Mucosa of descending colon (tissue), 3 donors: ENCODE measurements at places on chromosomes 16 and 17.
A peak's percentile ranks its signal among the peaks of the same experiment; 100 is the strongest.

- DNase-seq = peak; percentile 73
Measured at GRCh38 chr17:38705803-38706504, 881 bp downstream of the MLLT6 start.

GRCh38 chr17:7113273-7114071, 1.1 kb downstream of the ASGR2 start:
- no peak for DNase-seq

GRCh38 chr17:56982312-56982711, 4.4 kb downstream of the SCPEP1 start:
- DNase-seq = no peak

GRCh38 chr17:77838748-77839697, 119.5 kb upstream of the TNRC6C start:
- peak; percentile 24 for DNase-seq

DNA sequence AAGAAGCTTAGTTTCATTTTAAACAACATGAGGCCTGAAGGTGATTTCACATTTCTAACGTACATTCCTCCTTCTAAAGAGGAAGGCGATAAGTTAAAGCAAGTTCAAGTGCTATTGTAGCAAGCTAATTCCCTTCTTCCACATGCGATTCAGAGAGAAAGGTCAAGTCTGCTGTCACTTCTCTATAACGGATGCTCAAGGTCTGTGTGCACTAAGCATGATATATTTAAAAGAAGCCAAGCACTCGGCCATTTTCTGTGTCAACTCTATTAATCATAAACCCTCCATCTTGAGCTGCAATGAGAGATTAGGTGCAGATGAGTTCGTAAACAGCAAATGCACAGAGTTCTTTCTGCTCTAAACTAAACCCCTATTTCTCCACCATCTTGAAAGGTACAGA, 568.8 kb upstream of the ZFHX3 start:
- no peak for DNase-seq

DNA sequence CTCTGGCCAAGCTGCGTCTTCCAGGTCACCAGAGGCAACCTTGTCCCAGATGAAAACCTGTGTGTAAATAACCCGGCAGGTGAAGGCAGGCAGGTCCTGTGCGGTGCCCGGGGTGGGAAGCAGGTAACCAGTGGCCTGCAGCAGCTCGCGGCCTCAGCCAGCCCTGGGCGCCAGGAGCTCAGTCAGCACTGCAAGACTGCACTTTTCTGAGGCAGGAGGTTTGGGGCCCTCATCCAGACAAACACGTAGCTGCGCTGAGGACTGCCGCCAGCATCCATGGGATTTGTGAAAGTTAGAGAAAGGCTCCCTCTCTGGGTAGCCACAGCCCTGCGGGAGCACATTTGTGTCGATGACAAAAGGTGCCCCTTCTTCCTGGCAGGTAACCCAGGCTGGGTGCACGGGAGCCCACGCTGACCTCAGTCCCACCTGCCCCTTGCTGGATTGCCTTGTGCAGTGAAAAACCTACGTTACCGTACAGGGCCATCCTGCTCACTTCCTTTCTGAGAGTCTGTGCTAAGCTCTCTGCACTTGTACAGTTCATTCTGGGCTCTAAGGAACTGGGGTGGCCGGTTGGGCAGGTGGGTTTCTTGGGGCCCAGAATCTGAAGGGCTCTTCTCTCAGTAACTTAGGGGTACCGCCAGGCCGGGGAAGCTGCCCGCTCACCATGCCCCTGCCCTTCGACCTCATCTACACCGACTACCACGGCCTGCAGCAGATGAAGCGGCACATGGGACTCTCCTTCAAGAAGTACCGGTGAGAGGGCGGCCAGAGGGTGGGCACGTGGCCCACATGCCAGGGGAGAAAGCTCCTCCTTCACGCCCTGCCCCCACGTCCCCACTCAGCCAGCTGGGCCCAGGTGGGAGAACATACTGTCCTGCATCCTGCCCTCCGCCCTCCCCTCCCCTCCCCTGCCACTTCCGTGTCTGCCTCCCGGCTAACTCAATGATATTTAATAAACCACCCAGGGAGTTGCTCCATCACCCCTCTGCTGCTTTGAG, 56.4 kb downstream of the MGAT5B start:
- no peak for DNase-seq

DNA sequence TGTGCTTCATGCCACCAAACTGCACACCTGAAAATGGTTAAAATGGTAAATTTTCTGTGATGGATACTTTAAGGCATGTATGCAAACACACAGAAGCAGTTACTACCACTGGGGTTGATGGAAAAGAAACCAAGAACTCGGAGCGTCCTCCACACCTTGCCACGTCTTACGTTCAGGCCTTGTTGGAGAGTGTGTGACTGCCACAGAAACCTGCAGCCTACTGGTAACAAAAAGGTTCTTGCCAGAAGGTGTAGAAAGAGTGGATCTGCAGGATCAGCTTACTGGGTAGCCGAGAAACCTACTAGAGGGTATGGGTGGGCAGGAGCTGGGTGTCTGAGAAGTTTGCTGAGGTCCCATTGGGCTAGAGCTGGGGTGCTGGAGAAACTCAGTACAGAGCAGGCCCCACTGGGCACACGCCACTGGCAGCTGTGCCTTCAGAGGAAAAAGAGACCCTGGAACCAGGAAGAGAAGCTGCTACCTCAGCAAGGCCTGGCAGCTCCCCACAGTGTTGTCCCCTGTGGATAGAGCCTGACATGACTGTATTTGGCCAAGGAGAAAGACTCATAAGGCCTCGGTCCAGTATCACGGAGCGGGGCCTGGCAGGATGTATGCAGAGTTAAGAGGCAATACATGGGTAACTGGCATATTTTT, 204.6 kb downstream of the SEC14L1 start:
- no peak for DNase-seq

DNA sequence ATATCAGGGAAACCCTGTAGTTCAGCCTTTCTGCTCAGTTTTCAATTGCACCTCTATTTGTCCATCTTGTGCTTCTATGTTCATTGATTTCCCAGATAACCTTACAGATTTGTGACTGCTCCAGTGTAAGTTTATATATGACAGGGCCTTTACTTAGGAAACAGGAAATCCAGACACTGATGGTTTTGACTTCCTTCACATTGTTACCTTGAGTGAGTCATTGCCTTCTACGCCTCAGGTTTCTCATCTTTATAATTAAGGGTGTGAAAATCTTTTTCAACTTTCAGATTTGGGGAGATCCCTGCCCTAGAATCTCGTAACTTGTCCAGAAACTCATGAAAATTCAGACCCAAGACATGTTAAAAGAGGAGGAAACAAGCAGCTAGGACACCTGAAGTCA, 342.4 kb upstream of the TBX2 start:
- DNase-seq = no peak

DNA sequence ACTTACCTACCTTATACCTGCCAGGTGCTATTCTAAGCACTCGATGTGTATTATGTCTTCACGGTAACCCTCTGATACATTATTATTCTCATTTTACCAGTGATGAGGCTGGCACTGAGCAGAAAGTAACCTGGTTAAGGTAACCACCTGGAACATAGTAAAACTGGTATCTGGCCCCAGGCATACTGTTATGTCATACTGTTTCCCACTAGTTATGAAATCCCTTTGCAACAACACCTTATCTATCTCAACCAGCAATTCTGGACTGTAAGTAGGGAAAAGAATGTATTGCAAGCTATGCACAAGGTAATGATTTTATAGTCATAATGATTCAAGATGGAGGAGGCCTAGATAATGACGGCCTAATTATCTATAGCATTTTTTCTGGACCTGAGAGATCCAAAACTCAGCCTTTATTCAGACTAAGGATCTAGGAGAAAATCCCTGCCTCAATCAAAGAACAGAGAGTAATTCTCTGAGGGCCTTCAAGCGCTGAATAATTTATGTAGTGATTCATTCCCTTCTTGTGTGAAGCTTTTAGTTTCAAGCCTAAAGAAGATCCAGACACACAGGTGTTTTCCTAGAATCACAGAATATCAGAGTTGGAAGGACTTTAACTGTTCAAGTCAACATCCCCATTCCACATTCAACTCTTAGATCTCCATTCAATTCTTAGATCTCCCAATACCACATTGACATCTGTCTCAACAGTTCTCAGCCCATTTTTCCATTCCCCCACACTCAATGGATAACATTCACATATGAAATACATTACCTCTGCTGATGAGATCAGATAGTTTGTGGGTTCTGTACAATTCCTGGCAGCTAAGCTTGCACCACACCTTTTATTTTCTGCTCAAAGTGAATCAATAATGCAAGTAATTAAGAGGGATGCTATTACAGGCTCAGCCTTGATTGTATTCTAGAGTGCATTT, 14.9 kb upstream of the MMD start:
- no peak for DNase-seq

- no peak for DNase-seq
Measured at GRCh38 chr17:47218896-47219430, 9.8 kb downstream of the MYL4 start.

DNA sequence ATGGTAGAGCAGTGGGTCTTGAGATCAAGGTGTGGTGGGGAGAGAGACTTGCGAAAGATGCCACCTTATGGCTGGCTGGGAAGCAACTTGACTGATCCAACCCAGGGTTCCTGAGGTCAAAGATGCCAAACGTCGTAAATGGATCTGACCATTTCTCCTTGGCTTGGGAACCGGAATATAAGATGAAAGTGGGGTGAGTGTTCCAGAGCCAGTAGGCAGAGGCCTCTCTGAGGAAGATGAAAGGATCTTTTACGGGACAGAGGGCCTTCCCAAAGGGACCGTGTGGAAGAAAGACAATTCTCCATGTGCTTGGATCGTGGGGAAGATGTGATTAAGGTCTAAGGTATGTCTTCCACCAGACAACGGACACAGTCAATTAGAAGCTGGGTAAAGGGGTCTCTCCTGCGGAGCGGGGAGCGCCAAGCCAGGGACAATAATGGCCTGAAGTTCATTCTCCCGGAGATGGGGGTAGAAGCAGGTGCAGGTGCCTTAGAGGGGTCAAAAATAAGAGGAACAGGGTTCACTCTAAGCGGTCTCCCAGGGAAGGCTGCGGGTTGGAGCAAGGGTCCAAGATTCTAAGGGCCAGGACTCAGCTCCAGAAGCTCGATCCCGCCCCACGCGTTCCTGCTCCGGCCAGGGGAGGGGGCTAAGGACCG, 800 bp downstream of the FXR2 start:
- peak; percentile 57 for DNase-seq

GRCh38 chr16:59759296-59759695, 1025.2 kb upstream of the GOT2 start:
- no peak for DNase-seq

- no peak for DNase-seq
Measured at GRCh38 chr17:49977463-49978389, 8.7 kb downstream of the DLX4 start.

GRCh38 chr16:69286941-69287713, 24.0 kb upstream of the VPS4A start:
- no peak for DNase-seq

DNA sequence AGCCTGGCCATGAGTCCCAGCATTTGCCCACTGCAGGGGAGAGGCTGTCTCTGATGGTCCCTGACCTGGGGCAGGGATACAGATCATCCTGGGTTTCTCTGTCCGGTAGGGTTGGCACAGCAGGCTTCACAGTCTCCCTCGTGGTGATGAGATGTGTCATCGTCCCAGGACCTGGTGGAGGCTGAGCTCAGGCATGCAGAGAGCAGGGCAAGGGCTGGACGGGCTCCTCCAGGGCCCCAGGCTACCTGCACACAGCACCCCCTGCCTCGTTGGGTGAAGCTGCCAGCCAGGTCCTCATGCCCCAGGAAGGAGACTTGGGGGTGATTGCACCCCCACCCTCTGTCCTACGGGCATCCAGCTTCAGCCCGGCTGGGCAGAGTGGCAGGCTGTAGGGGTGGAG, 155.8 kb upstream of the GSE1 start:
- DNase-seq = no peak

DNA sequence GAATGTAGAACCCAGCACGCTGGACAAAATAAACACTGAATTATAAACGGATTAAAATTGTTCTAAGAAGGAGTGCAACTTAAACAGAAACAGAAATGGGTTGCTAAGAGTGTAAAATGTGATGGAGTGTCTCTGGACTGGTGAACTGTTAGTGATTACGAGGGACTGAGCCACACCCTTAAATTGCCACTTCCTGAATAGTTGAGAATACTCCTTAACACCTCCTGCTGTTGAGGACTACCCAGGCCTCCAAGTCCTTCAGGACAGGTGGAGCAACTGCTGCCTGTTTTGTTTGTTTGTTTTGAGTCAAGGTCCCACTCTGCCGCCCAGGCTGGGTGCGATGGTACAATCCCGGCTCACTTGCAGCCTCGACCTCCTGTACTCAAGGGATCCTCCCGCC, 25.8 kb upstream of the IRF8 start:
- no peak for DNase-seq

GRCh38 chr17:50949128-50949988, 83.2 kb upstream of the TOB1 start:
- no peak for DNase-seq

- no peak for DNase-seq
Measured at GRCh38 chr16:22710326-22710725, 103.6 kb upstream of the HS3ST2 start.
